ENCODE measurements at places on chromosomes 7 and 10. TPM values are rescaled to one million over a fixed set of nuclear protein-coding genes. Genes with fewer than 3 reads are reported as not detected.

GDF2 gene
- not detected for total RNA-seq

ARL3 gene
- total RNA-seq: 5.7 TPM

PTPRZ1 gene
- 0.48 TPM for total RNA-seq

GRCh38 chr10:35959252-35959651 is 317.2 kb upstream of the FZD8 start:
- no peak for DNase-seq

DNA sequence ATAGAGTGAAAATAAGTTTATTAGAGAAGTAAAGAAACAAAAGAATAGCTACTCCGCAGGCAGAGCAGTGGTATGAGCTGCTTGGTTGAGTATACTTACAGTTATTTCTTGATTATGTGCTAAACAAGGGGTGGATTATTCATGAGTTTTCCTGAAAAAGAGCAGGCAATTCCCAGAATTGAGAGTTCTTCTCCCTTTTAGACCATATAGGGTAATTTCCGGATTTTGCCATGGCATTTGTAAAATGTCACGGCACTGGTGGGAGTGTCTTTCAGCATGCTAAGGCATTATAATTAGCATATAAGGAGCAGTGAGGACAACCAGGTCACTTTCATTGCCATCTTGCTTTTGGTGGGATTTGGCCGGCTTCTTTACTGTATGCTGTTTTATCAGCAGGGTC is 25.7 kb upstream of the GALNT17 start:
- DNase-seq: no peak

DNA sequence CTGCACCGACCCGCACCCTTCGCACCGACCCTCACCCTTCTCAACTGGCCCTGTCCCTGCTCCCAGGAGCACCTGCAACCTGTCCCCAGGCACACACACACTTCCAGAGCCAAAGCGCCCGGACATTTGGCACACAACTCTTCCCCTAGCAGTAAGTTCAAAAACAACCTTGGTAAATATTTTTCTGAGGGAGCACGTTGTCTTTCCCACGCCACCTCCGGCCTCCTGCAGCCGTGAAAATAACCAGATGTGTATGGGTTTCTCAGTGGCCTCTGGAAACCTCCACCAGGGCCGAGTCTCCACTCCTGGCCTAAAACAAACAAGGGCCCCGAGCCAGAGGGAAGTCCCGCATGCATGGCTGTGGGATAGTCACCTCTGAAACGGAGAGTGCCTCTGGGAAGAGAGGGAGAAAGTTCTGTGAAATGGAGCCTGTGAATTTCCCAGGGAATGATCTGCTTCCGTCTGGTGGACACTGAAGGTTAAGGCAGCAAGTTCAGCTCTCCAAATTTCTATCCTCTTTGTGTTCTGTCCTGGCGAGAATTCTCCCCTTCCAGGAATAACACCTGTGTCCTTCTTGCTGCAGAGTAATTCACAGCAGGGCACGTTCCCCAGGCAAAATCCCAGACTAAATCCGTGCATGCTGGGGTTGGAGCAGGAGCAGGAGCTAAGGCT is 15.8 kb downstream of the PODXL start:
- no peak for DNase-seq

- DNase-seq: no peak
Measured at GRCh38 chr10:10903620-10904019, 114.1 kb upstream of the CELF2 start.

- no peak for DNase-seq
Measured at GRCh38 chr7:135980012-135980551, 2.9 kb upstream of the MTPN start.

Data from mesenteric fat pad (tissue), 1 donor.